ENCODE measurements at places on chromosomes 7 and 10.

DNA sequence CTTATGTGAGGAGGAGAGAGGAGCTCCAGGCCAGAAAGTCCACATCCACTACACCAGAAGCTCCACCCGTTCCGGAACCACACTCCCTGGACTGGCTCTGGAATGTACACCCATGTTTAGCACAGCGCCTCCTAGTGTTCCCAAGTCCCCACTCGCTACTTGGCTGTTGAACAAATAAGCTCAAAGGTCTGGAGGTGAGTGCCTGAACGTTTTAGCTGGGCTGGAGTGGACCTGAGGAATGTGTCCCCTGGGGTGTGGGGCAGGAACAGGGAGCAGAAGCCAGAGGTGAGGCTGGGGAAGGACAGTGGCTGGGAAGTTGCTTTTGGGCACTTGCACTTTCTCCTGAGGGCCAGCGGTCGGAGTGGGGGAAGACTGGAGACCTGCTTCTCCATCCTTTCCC is 164.1 kb upstream of the CDCA7L start:
- H3K4me1 ChIP-seq = no peaks in the 10 kb centered on the region
- no peak for DNase-seq
- no peak overlapping the region for H3K4me3 ChIP-seq

DNA sequence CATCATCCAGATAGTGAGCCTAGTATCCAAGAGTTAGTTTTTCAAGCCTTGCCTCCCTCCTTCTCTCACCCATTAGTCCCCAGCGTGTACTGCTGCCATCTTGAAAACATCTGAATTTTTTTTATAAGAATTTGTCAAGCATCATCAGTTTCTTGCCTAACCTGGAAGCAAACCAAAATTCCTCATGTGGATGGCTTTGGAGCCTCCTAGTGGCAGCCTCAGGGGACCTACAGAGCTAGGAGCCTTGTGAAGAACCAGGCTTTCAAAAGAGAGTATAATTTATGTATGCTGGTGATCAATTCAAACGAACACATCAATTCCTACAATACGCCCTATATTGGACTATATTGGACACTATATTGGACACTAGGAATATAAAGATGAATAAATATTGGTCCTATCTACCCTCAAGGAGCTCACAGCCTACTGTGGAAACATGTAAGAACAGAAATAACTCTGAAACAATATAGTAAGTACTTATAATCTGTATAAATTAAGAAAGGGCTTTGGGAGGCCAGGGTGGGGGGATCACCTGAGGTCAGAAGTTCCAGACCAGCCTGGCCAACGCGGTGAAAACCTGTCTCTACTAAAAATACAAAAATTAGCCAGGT is 63.4 kb downstream of the HPSE2 start:
- H3K4me3 ChIP-seq = no peak overlapping the region
- H3K27ac ChIP-seq = peak overlapping the region; percentile 20
- no peaks in the 10 kb centered on the region for H3K4me1 ChIP-seq
- DNase-seq = no peak
- H3K27me3 ChIP-seq = peaks cover 7% of the 10 kb centered on the region

DNA sequence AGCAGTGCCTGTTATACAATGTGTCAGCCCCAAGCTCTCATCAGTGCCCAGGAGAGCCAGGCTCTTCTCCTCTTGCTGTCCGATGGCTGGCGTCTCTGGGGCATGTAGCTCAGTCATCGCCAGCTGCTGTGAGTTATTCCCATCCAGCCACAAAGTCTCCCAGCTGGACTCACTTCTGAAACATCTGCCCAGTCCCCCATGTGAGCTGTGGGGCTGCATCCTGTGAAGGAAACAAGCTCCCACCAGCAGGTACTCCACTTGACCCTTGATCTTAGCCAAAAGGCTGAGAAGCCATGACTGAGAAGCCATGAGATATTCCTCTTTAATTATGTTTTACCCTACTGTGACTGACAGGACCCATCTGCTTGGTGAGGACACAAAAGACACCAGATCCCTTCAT is 212.7 kb upstream of the IGFBP3 start:
- H3K27me3 ChIP-seq = no peaks in the 10 kb centered on the region
- H3K4me3 ChIP-seq = no peak overlapping the region
- H3K4me1 ChIP-seq = no peaks in the 10 kb centered on the region
- no peak overlapping the region for H3K27ac ChIP-seq

DNA sequence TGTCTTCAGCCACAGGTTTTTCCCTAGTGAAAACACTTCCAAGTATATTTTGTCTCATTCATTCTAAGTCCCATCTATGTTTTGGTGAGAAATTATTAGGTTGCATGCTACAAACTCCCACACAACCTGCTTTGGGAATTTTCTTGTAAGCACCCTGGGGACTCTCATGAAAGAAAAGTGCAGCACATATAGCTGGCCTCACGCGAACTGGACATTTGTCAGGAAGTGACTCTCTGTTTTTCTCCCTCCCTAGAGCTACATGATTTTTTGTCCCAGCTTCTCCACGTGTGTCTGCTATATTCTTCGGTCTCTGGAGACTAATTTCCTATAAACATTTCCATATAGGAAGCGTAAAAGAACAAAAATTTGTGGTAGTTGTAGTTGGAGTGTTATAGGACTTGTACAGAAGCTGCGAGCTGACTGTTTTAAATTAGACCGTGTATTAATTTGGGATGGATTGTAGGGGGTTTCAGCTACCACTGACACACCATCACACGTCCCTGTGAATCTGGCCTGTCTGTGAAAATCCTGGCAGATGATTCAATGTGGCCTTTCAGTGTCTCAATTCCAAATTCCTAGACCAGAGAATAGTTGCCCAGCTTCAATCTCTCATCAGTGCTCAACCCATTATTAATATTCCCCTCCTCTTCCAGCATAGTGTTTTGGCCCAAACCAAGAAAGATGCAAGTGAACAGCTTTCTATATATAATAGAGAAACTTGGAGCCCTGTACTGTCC is 40.2 kb downstream of the ARL4A start:
- DNase-seq = no peak
- H3K27ac ChIP-seq = no peak overlapping the region
- no peaks in the 10 kb centered on the region for H3K27me3 ChIP-seq
- H3K4me3 ChIP-seq = no peak overlapping the region
- no peaks in the 10 kb centered on the region for H3K36me3 ChIP-seq
- H3K4me1 ChIP-seq = peaks cover 13% of the 10 kb centered on the region

DNA sequence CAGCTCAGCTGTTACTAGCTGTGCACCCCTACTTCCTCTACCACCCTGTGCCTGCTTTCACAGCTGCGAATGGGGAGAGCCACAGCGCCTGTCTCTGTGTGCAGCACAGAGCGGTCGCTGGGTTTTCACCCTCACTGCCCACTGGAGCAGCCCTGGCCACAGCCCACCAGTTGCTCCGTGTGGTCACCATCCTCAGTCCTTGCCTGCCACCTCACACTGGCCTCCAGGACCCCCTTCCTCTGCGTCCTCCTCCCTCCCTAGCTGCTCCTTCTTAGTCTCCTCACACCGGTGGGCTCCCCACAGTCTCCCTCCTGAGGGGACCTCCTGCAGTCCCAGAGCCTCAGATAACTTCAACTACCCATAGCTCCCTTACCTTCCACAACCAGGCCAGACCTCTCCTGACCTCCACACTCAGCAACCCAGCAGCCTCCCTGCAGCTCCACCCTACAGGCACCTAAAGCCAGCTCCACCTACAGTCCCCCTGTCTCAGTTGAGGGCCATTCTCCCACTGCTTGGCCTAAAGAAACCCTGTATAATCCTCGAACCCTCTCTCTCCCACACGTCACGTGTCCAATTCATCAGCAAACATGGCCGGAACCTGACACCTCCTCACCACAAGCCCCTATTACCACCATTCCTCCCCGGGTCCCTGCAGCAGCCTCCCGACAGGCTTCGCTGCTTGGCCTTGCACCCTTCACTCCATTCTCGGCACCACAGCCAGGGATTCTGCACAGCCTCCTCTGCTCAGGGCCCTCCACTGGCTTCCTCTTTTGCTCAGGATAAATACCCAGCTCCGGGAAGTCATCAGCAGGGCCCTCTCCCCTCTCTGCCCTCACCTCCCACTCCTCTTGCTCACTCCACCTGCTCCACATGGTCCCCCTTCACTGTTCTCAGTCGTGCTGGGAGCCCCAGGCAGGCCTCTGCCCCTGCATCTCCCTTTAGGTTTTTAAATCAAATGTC is 28.1 kb downstream of the PLAC9 start:
- H3K4me1 ChIP-seq = peaks cover 15% of the 10 kb centered on the region
- peaks cover 95% of the 10 kb centered on the region for H3K36me3 ChIP-seq
- no peaks in the 10 kb centered on the region for H3K27me3 ChIP-seq
- DNase-seq = no peak
- peak overlapping the region; percentile 91 for H3K27ac ChIP-seq
- no peak overlapping the region for H3K4me3 ChIP-seq

DNA sequence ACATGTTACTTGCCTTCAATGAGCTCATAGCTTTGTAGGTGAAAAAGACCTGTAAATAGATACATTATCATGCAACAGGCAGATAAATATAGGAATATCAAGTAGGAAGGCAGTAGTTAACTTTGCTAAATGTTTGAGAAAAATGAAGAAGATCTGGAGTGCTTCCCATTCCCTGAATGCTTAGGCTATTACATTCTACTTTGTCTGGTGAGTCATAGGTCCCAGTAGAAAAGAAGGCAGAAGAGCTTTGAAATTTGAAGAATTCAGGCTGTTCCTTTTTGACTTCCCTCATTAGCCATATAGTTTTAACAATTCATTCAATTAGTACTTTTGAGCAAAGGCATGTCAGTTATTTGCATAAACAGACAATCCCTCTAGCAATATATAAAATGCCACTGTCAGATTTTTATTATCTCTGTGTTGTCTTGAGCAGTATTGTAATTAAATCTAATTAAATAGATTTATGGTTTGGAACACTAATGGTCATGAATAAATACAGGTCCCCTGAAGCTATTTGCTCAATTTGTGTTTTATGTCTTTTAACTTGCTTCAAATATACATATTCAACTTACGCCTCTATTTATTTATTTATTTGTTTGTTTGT is 875.0 kb downstream of the REEP3 start:
- no peak for DNase-seq
- H3K4me3 ChIP-seq = no peak overlapping the region
- no peaks in the 10 kb centered on the region for H3K36me3 ChIP-seq
- no peaks in the 10 kb centered on the region for H3K27me3 ChIP-seq

GRCh38 chr7:102119925-102120324 is 166.7 kb upstream of the SH2B2 start:
- no peak for DNase-seq
- no peaks in the 10 kb centered on the region for H3K27me3 ChIP-seq
- H3K27ac ChIP-seq = no peak overlapping the region
- no peak overlapping the region for H3K4me3 ChIP-seq

GRCh38 chr10:13706604-13707003 is 119.8 kb downstream of the PRPF18 start:
- H3K27ac ChIP-seq = no peak overlapping the region
- H3K27me3 ChIP-seq = peaks cover 49% of the 10 kb centered on the region
- peaks cover 21% of the 10 kb centered on the region for H3K4me1 ChIP-seq
- DNase-seq = no peak
- H3K4me3 ChIP-seq = peak overlapping the region; percentile 77

DNA sequence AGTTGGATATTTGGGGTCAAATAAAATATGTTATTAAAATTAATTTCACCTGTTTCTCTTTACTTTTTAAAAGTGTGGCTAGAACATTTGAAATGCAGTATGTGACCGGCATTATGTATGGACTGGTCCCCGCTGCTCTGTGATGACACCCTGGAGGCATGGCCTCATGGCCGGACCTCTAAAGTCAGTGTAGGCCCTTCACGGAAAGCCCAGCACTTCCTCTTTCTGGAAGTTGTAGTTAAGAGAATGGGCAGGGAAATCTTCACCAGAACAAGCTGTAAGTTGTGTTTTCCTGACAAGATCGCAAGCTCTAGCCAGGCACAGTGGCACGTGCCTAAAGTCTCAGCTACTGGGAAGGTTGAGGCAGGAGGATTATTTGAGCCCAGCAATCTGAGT is 38.3 kb upstream of the SRGN start:
- H3K27me3 ChIP-seq = no peaks in the 10 kb centered on the region
- peaks cover 64% of the 10 kb centered on the region for H3K4me1 ChIP-seq
- H3K27ac ChIP-seq = peak overlapping the region; percentile 16
- no peak for DNase-seq
- H3K4me3 ChIP-seq = no peak overlapping the region
- no peaks in the 10 kb centered on the region for H3K36me3 ChIP-seq

DNA sequence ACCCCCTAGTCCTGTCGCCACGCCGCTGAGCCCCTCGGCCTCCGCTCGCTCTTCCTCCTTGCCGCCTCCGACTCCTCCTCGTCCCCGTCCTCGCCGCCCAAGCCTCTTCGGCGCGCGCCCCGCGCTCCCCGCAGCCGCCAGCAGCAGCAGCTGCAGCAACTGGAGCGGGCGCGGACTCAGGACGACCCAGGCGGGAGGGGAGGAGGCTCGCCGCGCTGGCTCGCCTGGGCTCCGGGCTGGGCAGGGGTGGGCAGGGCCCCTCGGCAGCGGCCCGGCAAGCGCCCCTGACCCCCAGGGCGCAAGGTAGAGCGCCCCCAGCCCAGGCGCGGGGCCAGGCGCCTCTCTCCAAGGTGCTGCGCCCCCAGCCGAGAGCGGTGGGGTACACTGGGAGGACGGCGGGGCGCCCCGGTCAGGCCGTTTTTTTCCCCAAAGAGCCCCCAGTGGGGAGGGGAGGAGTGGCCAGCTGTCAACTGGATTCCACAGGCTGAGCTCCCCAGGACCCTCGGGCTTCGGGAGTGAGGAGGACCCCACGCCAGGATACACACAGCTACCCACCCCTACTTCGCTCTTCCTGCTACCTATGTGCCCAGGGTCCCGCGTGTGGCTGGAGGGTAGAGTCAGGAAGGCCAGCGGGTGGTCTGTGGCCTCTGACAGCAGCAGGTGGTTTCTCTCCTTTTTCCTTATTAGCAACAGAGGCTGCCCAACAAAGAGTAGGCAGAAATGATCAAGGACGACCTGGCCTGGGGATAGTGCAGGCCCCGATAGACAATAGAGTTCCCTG is 903 bp upstream of the KCNMA1 start:
- peak overlapping the region; percentile 74 for H3K4me3 ChIP-seq
- H3K36me3 ChIP-seq = no peaks in the 10 kb centered on the region
- peaks cover 81% of the 10 kb centered on the region for H3K27me3 ChIP-seq
- no peak for DNase-seq
- no peak overlapping the region for H3K27ac ChIP-seq
- peaks cover 15% of the 10 kb centered on the region for H3K4me1 ChIP-seq

DNA sequence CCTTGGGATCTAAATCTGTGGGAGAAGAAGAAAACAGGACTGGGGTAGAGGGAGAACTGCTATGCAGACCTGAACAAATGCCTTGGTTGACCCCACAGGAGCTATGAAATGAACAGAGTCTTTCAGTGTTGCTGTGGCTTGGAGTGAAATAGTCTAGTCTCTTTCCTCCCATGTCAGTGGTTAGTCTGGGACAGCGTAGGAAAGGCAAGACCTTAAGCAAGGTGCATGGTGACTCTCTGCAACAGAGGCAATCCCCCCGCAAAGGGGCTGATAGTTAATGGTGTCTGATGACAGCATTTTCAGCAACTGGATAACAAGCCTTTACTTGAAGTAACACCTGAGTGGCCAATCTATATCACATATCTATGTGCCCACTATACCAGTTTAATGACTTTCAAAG is 62.3 kb downstream of the ARL4A start:
- H3K4me3 ChIP-seq = no peak overlapping the region
- no peaks in the 10 kb centered on the region for H3K4me1 ChIP-seq
- H3K27me3 ChIP-seq = no peaks in the 10 kb centered on the region
- H3K27ac ChIP-seq = no peak overlapping the region

All from naive thymus-derived CD8-positive, alpha-beta T cell (primary cell).